T-cell (primary cell): ENCODE measurements at places on chromosomes 7 and 10.

DNA sequence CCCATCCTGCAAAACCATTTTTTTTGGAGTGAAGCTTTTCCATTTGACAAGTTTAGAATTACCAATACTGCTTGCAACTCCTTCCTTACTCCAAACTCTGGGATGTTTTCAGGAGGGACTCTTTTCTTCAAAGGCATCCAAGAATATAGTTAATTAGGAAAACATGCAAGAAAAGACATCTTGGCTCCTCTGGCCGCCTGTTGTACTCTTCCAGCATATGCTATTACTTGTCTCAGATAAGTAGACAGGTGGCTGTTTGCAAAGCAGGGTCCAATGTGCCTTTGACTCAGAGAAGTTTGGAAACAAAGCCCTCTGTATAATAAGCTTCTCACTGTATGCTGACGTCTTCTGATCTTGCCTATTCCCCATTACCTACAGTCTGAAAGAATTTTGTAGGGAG, 746.5 kb downstream of the AUTS2 start:
- no peak overlapping the region for H3K4me3 ChIP-seq
- H3K27me3 ChIP-seq: no peaks in the 10 kb centered on the region
- DNase-seq: no peak
- H3K36me3 ChIP-seq: no peaks in the 10 kb centered on the region

- H3K36me3 ChIP-seq: no peaks in the 10 kb centered on the region
- peaks cover 64% of the 10 kb centered on the region for H3K4me1 ChIP-seq
- no peak for DNase-seq
- peaks cover 95% of the 10 kb centered on the region for H3K27me3 ChIP-seq
- no peak overlapping the region for H3K27ac ChIP-seq
Observed at GRCh38 chr7:129779602-129780256, 168.2 kb downstream of the NRF1 start.

- H3K4me3 ChIP-seq: no peak overlapping the region
- no peaks in the 10 kb centered on the region for H3K4me1 ChIP-seq
- no peaks in the 10 kb centered on the region for H3K27me3 ChIP-seq
- DNase-seq: no peak
- H3K27ac ChIP-seq: no peak overlapping the region
Observed at GRCh38 chr10:48683868-48684267, 805 bp upstream of the WDFY4 start.

DNA sequence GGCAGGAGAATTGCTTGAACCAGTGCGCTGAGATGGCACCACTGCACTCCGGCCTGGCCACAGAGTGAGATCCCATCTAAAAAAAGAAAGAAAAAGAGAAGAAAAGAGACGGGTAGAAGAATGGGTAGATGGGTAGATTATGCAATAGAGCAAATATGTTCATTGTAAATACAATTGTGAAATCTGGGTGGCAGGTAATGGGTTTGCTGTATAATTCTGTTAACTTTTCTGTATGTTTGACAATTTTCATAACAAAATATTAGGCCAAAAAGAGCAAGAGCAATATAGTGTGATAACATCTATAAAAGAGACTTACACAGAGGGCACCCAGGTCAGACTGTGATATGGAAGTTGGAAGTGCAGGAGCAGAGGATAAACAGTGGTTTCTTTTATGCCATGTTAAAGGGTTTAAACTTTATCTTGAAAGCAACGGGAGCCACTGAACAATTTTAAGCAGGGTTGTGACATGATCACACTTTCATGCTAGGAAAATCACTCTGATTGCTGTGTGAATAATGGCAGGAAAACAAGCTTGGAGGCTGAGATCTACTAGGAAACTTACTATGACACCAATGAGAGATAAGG, 6.7 kb upstream of the COL28A1 start:
- no peaks in the 10 kb centered on the region for H3K27me3 ChIP-seq
- H3K4me3 ChIP-seq: no peak overlapping the region
- DNase-seq: no peak
- H3K4me1 ChIP-seq: no peaks in the 10 kb centered on the region

DNA sequence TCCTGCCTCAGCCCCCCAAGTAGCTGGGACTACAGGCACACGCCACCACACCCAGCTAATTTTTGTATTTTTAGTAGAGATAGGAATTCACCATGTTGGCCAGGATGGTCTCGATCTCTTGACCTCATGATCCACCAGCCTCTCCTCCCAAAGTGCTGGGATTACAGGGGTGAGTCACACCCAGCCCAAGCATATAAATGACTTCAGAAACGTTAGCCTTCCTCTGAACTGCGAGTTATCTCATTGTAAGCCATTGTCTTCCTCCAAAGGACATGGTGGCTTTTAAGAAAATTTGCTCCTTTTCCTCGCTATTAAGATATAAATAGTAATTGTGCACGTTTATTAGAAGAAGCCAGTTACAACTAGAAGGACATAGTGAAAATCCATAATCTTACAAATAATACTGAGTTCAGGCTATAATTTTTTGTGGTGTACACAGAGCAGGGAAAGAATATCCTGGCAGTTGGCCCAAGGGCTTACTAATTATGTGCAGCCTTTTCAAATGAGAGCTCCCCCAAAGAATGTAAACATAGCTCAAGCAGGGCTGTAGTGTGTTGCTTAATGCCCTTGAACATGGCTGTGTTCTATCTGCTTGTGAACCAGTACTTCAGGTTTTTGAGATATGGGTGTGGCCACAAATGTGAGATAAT, 495.8 kb downstream of the PARD3 start:
- no peak overlapping the region for H3K4me3 ChIP-seq
- DNase-seq: no peak
- H3K4me1 ChIP-seq: no peaks in the 10 kb centered on the region
- H3K27me3 ChIP-seq: no peaks in the 10 kb centered on the region
